ENCODE measurements at places on chromosomes 3 and 15.

GRCh38 chr3:172569128-172570008 is 46.1 kb upstream of the TNFSF10 start:
- no peak for DNase-seq

DNA sequence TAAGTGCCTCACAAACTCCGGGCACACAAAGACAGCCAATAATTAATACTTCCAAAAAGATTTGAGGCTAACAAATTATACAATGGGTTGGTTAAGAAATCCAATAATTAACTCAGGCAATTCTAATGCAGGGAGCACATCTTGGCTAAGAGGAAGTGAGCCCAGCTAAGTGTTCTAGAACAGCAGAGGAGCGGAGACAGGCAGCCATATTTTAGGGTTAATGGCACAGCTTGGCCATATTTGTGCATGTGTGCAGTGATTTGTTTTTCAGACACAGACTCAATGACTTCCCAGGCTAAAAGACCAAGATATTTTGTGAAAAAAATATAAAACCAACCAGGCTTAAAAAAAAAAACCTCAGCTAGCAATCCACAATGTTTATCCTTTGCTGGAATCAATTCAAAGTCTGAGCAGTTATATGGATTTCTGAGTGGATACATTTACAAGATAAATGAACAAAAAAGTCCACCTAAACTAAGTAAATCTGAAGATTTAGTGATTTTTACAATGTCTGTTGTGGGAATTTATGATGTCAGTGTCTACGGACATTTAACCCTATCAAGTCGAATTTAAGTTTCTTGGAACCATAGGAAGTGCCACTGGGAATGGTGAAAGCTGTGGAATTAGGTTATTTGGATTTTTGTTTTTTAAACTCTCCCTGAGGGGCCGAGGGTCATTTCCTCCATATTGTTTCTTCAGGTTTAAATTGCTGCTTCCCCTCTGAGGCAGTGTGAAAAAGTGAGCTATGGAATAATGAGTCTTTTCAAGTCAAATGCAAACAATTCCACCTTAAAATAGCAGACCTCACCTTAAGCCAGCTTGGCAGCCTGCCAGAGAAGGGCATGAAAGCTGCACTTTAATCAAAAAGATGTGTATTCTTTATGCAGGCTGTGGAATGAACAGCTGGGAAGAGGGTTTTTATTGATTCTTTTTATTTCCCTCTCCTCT is 413.7 kb upstream of the TBL1XR1 start:
- DNase-seq, result no peak

DNA sequence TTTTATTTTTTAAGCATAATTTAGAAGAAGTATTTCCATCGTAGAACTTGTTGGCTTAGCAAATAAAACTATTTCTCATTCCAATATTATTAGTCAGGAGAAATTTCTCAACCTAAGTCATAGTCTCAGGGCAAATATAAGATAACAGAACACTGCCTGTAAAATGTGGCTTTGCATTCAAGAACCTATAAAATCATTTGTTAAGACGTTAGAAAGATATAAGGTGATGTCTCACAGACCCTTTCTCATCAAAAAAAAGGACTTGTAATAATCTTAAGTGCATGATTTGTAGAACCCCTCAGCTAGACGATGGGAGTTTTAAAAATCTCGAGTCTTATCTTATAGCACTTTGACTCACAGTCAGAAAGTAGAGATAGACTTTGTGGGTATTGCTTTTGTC is 314.7 kb upstream of the CFAP20DC start:
- DNase-seq, result no peak

DNA sequence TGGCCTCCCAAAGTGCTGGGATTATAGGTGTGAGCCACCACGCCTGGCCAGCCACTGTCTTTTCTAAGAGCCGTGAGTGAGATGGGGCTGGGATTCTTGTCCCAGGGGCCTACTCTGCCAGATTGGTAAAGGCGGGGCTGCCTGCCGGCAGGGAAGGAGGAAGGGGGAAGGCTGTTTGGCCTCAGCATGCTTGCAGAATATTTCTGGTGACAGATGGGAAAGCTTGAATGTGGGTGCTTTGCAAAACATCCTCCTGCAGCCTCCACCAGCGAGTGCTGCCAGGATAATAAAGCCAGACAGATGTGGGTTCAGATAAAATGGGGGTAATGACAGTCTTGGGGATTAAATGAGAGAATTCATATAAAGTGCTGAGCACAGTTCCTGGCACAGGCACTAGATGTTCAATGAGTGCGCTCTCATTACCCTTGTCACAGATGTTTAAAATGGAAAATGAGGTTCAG is 19.8 kb upstream of the ACOX2 start:
- no peak for DNase-seq

DNA sequence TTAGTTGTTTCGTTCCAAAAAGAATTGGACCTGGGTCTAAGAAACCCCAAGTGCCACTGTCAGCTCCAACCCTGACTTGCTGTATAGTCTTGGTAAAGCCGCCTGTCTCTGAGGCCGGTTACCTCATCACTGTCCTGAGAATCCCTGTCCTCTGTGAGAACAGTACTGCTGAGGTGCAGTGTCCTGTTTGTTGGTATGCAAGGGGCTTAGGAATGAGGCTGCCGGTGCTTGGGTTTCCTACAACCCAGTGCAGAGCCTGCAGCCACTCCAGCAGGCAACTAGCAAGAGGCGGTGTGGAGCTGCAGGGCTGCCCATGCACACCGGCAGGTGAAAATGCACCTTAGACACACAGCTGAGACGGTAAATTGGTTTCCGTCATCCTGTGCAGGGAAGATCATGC is 52.0 kb upstream of the ATG7 start:
- no peak for DNase-seq

- DNase-seq, result no peak
These were observed 803 bp upstream of the B3GNT5 start for GRCh38 chr3:183252118-183252782.

GRCh38 chr3:127036209-127037020 is 53.5 kb downstream of the PLXNA1 start:
- no peak for DNase-seq

DNA sequence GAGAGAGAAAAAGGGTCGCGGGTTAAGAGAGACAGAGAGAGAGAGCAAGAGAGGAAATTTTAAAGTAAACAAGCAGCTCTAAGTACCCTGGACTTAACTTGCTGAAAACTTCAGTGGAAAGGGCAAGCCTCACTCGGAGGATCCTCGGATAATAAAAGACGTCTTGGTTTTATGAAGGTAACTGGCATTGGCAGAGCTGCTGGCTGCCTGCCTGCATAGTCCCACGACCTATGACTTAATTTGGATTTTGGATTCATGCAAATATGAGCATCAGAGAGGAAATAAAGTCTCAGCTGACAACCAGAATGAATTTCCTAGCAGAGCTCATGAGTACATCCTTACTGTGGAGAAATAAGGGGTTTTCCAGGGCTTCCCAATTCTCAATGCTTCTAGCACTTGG is 95.1 kb upstream of the PDZRN3 start:
- DNase-seq, result no peak

DNA sequence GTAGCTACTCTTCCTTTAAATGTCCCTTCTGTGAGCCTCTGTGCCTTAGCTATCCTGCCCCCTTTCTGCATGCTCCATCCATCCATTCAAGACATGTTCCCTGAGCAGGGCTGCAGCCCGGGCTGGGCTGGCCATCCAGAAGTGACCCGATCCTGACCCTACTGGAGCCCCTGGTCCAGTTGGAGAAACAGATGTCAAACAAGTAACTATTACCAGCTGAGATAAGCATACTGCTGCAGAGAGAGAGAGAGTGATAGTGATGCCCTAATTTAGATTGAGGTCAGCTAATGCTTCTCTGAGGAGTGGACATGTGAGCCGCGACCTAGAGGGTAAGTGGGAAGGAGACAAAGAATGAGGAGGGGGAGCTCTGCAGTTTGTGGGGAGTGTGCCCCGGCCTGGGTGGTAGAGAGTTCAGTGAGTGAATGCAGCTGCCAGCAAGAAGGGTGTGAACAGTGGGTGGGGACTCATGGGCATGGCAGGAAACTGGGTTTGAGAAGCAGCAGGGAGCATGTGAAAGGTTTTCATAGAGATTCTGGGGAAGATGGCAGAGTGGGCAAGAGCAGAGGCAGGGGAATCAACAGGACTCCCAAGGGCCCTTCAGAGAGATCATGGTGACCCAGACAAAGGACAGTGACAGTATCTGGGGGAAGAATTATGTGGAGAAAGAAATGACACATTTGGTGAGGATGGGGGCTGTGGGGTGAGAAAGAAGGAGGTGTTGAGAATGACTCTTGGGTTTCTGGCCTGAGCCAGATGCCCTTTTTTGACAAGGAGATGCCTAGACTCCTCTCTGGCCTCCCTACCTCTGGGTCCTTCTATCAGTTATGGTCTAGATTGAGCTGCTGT is 44.9 kb downstream of the CHCHD6 start:
- DNase-seq, result no peak

DNA sequence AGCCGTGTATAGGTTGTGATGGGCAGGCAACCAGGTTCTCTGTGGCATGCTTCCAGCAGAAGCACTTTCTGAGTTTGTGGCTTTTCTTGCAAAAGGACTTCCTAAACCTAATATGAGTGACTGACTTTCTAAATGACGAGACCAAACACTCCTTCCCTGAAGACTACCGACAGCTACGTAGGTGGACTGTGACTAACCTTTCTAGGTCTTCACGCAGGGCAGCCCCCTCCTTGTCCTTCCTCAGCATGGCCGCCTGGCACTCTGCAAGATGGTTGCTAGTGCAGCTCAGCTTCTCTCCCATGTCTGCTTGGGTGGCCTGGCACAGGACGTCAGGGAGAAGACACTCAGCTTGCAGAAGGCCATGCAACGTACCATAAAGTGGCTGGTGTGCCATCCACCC is 20.9 kb downstream of the CXCR6 start:
- DNase-seq, result no peak

DNA sequence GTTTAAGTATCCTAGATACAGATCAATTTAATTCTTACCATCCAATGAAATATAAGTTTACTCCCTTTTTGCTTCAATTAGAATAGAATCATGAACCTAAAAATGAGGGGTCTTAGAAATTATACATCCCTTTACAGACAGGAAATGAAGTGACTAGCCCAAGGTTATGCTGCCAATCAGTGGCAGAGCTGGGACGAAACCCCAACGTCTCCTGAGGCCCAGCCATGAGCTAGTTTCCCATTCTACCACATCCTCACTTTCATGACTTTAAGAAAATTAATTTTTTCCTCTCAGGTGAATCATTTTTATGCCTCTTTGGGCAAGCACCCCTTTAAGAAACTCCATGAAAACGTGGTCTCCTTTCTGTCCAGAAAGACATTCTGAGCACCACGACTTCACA is 11.2 kb downstream of the LRIG1 start:
- DNase-seq, result no peak
